Amniotic epithelial cell (primary cell): ENCODE measurements at places on chromosomes 13 and 19.

DNA sequence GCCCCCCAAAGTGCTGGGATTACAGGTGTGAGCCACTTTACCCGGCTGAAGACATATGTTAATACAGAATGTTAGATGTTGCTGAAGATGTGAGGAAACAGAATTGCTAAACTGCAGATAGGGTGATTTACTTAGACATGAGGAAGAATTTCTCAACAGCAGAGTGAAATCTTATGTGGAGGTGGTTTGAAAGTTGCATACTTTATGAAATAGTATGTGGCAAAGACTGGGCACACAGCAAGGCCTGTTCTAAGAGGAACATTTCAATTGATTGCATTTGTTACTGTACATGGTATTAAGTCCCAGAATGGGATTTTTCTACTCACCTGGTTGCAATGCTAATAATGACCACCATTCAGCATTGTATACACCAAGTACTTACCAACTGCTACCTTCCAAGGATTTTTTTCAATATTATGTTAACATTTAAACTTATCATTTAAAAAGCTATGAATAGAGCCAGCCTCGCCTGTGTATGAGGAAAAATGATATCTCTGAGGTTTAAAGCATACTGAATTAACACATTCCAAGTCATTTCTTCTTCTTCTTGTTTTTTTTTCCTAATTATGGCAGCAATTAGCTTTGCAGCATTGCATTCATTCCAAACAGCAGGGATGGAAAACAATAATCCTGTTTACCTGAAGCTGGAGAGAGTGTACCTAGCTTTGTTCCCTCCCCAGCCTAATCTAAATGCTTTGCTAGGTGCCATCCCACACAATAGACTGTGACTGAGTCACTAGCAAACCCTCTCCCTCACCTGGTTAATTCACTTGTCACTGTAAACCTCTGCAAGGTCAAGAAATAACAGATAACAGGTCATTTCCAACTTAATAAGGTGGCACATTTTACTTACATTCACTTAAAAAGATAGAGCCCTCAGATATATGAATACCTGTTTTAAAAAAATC, 19.4 kb upstream of the KLF5 start:
- peak; percentile 90 for DNase-seq

DNA sequence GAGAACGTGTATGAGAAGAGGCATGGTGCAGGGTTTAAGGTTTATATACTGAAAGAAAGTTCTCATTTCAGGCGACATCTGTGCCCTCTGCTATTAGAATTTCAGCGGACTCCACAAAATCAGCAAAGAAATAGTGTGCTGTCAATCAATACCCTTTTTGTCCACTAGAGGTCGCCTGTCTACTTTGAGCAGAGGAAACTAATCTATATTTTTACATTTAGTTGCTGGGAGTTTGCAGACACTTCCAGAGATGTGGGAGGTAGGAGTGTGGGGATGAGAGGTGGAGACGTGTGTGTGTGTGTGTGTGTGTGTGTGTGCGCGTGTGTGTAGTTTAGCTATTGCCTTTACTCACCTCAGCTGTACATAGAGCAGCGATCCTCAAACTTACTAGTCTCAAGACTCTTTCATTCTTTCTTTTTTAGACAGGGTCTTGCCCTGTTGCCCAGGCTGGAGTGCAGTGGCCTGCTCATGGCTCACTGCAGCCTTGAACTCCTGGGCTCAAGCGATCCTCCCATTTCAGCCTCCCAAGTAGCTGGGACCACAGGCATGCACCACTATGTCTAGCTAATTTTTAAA, 9.7 kb downstream of the INAFM1 start:
- DNase-seq = peak; percentile 73

DNA sequence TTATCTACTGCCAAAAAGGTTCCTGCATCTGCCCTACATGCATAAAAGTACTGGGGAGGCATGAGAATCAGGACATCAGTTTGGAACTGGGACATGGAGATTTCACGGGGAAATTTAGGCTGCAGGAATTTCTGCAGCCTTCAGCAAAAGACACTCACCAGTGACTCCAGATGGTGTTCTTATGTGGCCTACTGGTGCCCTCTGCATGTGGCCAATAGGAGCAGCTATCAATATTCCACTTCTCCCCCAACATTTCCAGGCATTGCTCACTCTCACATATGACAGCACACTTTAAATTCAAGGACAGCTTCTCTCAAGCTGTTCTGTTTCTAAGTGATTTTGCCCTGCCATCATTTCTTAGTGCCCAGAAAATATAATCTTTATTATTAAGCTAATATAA, 570.5 kb upstream of the ARGLU1 start:
- no peak for DNase-seq

DNA sequence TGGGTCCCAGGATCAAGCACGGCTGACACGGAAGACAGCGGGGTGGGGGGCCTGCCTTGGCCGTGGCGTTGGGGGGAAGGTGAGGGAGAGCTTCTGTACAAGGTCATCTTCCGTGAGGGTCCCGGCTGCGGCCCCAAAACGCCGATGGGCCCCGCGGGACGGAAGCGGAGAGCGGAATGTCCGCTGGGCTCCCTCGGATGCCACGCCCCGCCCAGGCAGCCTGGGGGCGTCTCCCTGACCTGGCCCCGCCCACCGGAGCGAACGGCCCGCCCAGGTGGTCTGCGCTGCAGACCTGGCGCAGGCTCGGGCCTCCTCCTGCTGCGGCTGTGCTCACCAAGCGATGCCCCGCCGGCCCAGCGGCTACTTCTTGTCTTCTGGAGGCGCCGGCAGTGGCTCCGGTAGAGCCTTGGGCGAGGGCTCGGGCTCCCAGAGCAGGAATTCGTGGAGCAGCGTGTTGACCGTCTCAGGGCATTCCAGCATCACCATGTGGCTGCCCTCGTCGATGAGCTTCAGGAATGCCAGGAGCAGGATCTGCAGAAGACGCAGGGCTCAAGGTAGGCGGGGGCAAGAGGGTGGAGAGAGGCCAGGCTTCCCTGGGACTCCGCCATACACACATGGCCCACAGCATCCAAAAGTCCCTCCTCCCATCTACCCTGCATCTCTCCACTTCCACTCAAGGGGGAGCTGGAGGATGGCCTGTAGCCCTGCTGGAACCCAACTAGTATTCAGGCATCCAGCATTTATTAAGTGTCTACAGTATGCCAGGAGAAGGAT, 10.7 kb downstream of the ABHD8 start:
- peak; percentile 87 for DNase-seq

DNA sequence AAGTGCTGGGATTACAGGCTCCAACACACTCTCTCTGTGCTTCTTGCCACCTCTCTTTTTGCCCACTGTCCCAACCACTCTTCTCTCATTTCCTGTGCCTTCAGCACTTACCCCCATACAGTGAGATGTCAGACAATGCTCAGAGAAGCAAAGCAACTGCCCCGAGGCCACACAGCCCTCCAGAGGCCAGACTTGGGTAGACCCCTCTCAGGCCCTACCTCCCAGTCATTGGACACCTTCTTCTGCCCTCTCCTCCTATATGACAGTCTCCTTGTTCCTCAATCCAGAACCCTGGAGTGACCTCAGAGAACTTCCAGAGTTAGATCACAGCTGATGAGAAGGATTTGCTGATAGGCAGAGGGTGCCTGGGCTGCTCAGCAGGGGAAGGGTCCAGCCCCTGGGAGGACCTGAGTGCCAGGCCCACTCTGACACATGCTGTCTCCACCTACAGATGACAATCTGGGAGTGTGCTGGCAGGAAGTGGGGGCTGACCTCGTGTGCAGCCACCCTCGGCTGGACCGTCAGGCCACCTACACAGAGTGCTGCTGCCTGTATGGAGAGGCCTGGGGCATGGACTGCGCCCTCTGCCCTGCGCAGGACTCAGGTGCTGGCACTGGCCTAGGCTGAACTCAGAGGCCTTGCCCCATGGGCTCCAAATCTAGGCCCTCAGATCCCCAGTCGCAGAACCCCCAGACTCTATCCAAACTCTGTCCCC, 24.4 kb downstream of the LTBP4 start:
- DNase-seq = no peak

- DNase-seq = no peak
Observed at GRCh38 chr13:100789025-100789424, 114.4 kb upstream of the TMTC4 start.

- DNase-seq = no peak
Observed at GRCh38 chr13:85386424-85386823, 412.8 kb downstream of the SLITRK6 start.

- DNase-seq = no peak
Observed at GRCh38 chr19:43638214-43638994, 1.2 kb downstream of the CADM4 start.

DNA sequence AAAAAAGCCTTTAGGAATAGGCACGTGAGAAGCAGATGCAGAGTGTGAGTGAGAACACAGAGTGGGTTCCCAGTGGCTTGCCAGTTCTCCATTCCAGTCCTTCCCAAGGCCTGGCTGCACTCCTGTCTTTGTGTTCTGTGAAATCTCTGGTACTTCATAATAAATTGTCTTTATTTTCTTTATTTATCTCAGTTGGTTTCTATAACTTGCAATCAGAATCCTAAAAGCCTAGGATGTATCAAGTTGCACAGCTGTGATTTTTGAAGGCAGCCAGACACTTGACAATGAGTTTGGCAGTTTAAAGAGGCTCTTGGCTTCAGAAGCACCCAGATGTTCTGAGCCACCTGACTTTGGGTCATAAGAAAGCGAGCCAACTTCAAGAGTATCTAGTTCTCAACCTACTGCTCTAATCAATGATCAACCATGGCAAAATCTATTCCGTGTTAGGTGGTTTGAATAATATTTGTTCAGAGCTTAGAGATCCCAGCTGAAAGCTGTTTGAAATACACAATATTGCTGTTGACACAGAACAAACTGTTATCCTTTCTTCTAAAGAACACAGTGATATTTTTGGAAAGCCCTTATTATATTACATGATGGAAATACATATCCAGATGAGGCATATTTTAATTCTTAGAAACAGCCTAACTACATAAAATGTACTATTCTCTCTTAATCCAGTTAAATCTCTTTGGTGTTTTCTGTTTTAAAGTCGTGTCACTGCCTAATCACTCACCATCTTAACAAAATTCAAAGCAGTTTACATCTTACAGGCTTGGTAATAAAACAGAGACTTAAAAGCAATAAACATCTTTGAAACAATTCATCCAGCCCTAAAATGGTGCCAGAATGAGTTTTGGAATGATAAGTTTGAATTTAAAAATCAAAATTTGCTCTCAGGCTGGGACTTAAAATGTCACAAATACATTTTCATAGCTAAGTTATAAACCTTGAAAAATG, 483.0 kb upstream of the NBEA start:
- no peak for DNase-seq

GRCh38 chr19:10975374-10976130, 14.7 kb downstream of the SMARCA4 start:
- peak; percentile 67 for DNase-seq

- DNase-seq = no peak
Observed at GRCh38 chr13:51666374-51666773, 82.1 kb downstream of the WDFY2 start.

GRCh38 chr13:72875233-72875632, 93.3 kb downstream of the PIBF1 start:
- peak; percentile 66 for DNase-seq

DNA sequence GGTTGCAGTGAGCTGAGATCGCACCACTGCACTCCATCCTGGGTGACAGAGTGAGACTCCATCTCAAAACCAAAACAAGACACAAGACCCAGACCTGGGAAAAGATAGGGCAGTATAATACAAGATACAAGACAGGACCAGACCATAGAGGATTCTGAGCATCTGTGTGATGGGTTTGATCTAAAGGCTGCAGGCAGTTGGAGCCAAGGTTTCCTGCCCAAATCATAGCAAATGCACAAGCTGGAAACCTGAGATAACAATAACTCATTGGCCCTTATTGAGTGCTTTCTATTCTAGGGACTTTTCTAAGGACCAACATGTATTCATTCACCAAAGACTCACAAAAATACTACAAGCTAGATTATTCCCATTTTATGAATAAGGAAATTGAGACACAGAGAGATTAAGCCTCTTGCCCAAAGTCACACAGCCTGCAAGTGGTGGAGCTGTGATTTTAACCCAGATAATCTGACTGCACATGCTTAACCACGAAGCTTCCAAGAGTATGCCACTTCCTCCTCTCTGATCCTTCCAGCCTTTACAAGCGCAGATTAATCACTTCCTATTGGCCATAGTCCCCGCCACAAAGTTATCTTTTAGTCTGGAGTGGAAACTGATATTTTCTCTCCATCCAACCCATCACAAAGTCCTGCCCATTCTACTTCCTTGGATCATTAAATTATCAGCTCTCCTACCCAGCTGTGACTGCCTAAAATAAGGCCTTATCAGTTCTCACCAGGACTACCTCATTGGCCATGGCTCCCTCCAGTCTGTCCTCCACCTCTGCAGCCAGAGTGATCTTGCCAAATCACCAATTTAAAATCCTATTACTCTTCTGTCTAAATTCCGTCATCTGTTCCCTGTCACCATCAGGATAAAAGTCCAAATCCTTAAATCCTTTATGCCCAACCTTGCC, 147.2 kb downstream of the FLT1 start:
- DNase-seq = no peak

GRCh38 chr19:55697069-55697440, 22.0 kb downstream of the EPN1 start:
- DNase-seq = no peak

DNA sequence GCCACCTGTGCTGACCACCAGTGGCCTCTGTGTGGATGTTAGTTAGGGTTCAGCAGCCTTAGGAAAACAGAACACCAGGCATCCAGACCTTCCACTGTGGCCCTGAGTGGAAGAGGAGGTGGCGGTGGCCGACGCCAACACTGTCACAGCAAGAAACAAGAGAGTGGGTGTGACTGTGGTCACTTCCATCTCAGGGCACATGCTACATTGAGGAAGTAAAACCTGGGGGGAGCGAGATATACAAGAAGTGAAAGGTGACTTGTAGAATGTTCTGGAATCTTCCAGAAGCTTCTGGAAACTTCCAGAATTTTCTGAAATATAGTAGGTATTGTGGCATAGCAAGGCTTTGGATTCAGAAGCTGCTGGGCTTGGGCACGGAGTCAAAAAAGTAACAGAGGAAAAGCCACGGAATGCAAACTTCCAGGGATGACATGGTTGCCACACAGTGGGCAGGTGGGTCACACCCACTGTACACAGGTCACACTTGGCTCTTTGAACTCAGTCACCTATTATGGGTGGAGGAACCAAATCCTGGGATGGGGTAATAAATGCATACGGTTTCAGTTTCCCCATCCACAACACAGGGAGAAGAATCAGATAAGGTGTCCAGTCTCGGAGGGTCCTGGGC, 24.3 kb downstream of the GNG7 start:
- DNase-seq = no peak

DNA sequence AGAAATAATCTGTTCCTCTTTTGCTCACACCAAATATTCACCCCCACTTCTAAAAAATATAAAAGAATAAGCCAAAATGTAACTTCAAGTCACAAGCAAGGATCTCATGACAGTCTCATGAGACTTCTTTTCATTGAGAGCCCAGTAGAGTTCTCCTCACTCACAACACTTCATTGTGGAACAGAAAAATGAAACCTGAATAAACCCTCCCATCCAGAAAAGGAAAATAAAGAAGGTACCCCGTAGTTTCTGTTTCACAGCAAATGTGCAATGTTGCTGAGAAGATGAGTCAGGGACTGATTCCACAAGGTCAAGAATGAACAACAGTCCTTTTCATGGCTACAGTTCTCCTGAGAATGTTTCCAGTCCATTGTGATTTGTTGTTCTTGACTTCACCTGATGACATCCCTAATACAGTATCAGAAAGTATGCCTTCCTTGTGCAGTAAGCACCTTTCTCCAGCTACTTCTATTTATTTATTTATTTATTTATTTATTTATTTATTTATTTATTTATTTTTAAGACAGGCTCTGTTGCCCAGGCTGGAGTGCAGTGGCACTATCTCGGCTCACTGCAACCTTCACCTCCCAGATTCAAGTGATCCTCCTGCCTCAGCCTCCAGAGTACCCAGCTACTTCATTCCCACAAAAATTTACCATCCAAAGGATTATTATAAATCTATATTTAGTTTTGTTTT, 6.4 kb upstream of the ZNF841 start:
- DNase-seq = no peak
